Mucosa of descending colon (tissue), 3 donors: ENCODE measurements at places on chromosomes 6 and 20. TPM values are rescaled to one million over a fixed set of nuclear protein-coding genes. Genes with fewer than 3 reads are reported as not detected.

Gene TRIM40
- total RNA-seq: 33.4 TPM

Gene HLA-G
- 1.5 TPM for total RNA-seq

Gene EDN3
- total RNA-seq: 51.1 TPM

Gene RAB44
- total RNA-seq: 0.32 TPM

Gene CEP250
- 18.1 TPM for total RNA-seq

Gene SIRPD
- total RNA-seq: not detected

Gene ZNF311
- 2.9 TPM for total RNA-seq

Gene PLCB4
- total RNA-seq: 51.2 TPM

Gene INSM1
- total RNA-seq: 0.73 TPM

Gene PI3
- total RNA-seq: 294 TPM

Gene TRIM15
- 73.2 TPM for total RNA-seq

Gene CNBD2
- total RNA-seq: 3.7 TPM

Gene POU5F1
- total RNA-seq: 5.8 TPM

Gene ARMC2
- 5.5 TPM for total RNA-seq

Gene HRH3
- total RNA-seq: not detected

Gene HLA-DMA
- 48.5 TPM for total RNA-seq

Gene TRIM26
- 53.0 TPM for total RNA-seq

Gene LY6G5C
- total RNA-seq: 4.2 TPM

Gene HLA-DOB
- total RNA-seq: 0.38 TPM

Gene CBFA2T2
- 37.4 TPM for total RNA-seq

Gene OR2W1
- total RNA-seq: not detected

Gene GABRR2
- total RNA-seq: 0.72 TPM

Gene SPAG4
- total RNA-seq: 5.9 TPM

Gene FAXC
- 25.8 TPM for total RNA-seq

Gene SIGLEC1
- 12.2 TPM for total RNA-seq

Gene FGD2
- 18.3 TPM for total RNA-seq

Gene RAB32
- 30.6 TPM for total RNA-seq

Gene MLIP
- total RNA-seq: 2.3 TPM

Gene MICB
- total RNA-seq: 4.1 TPM

Gene GHRH
- not detected for total RNA-seq

Gene SPACA1
- total RNA-seq: not detected

Gene DNAH8
- total RNA-seq: 0.03 TPM

Gene FOXA2
- total RNA-seq: 6.2 TPM

Gene FNDC1
- total RNA-seq: 0.64 TPM

Gene MCCD1
- total RNA-seq: not detected

Gene MYT1
- total RNA-seq: 0.12 TPM

Gene NNAT
- 4.0 TPM for total RNA-seq

Gene CD109
- total RNA-seq: 4.4 TPM

Gene TRIM38
- 15.8 TPM for total RNA-seq

Gene OR12D3
- not detected for total RNA-seq

Gene FAM184A
- 3.4 TPM for total RNA-seq

Gene SPEF1
- total RNA-seq: 0.19 TPM

Gene DZANK1
- 2.4 TPM for total RNA-seq

Gene CST2
- total RNA-seq: not detected

Gene KCNK15
- total RNA-seq: 0.43 TPM
